ENCODE measurements at places on chromosomes 7 and 10.

DNA sequence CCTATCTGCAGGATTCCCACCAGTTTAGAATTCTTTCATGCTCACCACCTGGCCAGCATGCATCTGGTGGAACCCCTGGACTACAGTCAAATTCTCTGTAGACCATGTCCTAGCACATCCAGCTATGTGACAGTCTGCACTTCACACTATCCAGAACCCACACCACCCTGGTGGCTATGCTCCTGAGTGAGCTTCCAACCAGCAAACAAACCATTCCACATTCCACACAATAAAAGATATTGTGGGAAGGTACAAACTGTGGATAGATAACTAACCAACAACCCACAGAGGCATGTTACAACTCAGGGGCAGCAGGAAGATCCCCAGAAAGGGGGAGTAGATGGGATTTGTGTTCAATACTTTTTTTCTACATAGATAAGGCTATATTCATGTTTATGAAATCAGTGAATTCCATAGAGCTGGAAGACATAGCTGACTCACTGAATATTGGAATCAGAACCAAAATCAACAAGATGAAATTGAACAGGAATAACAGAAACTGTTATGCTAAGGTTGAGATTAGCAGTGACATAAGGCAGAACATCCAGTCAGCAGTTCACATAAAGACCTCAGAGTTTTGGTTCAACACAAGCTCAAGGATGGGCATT lies 72.5 kb downstream of the LRRC17 start:
- DNase-seq, result no peak

- no peak for DNase-seq
These were observed 565.4 kb upstream of the NRP1 start for GRCh38 chr10:33899578-33900531.

DNA sequence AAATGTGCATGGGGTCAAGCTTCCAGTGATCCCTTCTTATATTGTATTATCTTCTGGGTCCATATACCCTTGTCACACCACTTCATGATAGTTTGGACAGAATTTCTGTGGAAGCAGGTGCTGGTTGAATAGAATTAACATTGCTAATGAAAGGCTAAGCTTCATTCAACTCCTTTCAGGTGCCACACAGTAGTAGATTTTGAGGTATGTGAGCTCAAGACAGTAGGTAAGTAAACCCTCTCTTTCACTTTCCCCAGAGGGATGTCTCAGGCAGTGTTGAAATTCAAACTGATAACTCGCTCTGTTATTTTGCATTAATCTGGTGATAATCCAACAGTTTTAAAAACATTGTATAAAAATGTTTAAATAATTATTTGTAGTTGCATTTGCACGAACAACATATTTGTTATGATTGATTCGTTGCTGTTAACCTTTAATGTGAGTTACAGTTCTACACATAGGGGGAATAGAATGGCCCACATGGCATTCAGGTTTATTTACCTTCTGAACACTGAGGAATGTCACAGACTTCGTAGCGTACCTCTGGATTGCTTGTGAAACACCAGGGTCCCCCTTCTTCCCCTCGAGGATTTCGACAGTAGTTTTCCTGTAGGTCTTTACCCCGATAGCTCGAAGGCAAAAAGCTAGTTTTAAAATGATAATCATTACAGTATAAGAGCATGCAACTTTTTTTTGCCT lies 18.1 kb downstream of the HGF start:
- no peak for DNase-seq

DNA sequence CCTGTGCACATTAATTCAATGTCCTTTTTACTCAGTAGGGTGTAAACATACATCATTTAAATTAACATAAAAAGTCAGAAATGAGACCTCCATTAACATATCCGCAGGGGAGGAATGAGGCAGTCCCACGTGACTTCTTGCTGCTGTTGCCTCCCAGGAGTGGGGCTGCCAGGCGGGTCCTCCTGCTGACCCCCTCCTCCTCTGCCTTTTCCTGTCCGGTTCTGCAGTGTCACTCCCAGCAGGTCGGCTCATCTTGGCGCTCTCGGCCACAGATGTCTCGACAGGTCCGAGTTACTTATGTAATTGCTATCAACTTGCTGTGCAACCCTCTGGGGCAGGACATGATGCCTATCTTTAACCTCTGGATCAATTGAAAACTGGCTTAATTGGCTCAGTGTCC lies 329.6 kb downstream of the GALNT17 start:
- no peak for DNase-seq

DNA sequence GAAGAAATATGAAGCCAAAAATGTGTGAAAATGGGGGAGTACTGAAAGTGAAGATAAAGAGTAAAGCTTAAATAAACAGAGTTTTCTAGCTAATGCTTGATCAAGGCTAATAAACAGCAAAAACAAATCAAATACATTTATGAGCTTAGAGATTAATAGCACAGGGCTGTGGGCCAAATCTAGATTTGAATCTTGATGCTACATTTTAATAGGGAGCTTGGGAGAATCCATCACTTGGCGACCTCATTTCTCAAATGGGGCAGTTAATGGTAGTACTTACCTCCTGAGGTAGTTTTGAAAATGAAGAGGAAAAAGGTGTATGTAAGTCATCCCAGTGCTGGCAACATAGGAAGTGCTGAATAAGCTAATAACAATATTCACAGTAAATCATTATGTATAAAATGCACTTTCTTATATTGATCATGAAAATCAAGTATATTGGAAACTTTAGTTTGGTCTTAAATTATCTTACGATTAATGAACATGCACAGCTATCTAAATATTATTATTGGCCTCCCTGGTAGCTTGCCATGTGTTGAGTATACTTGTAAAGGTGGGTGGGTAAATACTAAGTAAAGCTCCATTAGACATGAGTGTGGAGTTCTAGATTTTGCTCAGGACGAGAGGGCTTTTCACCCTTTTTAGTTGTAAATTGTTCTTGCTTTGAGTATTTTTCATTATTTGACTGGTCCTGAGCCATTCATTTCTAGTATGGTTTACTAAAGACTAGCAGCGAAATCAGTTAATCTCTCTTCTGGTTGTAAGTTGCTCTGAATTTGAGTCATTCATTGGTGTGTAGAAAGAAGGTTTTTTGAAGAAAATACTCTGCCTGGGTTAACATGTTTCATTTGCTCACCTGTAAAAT lies 5.1 kb downstream of the BICC1 start:
- no peak for DNase-seq

- no peak for DNase-seq
These were observed 138.1 kb downstream of the ADAM22 start for GRCh38 chr7:88071994-88072714.
